Forelimb muscle (tissue), 1 donor: ENCODE measurements at places on chromosomes 4 and X. TPM values are rescaled to one million over a fixed set of nuclear protein-coding genes. Genes with fewer than 3 reads are reported as not detected.

Gene SPIN2B
- polyA plus RNA-seq: 11.1 TPM

Gene BOD1L1
- 32.7 TPM for polyA plus RNA-seq

Gene PRDM8
- 10.6 TPM for polyA plus RNA-seq

Gene MSMO1
- 25.0 TPM for polyA plus RNA-seq

Gene LANCL3
- polyA plus RNA-seq: 0.40 TPM

Gene DDX53
- 0.06 TPM for polyA plus RNA-seq

Gene GRID2
- polyA plus RNA-seq: 0.16 TPM

Gene SORBS2
- 21.3 TPM for polyA plus RNA-seq

Gene CFAP99
- 0.15 TPM for polyA plus RNA-seq

Gene MXRA5
- 59.5 TPM for polyA plus RNA-seq

Gene YIPF7
- 2.8 TPM for polyA plus RNA-seq

Gene MAGED1
- 251 TPM for polyA plus RNA-seq

- DNase-seq: no peak
These were observed 1.6 kb downstream of the OTUD4 start for GRCh38 chr4:145178740-145179280.

GRCh38 chr4:137934911-137935310, 307.2 kb downstream of the SLC7A11 start:
- peak; percentile 4 for DNase-seq

DNA sequence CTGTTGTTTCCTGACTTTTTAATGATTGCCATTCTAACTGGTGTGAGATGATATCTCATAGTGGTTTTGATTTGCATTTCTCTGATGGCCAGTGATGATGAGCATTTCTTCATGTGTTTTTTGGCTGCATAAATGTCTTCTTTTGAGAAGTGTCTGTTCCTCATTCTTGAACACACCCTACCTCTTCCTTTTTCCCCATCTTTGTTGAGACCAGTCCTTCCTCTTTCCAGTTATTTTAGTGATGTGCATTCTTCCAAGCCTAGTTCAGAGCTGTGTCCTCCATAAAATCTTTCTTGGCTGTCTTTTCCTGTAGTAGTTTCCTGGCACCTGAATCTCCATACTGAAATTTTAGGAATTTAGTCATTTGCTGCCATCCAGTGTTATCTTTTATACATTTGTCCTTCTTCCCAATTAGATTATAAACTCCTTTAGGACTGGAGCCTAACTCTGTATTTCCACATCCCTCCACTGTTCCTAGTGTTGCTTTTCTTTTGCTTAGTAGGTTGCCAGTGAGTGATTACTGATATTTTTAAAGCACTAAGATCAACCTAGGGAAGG, 11.4 kb downstream of the FHIP1A start:
- DNase-seq: no peak

- no peak for DNase-seq
These were observed 172.1 kb upstream of the SLC7A11 start for GRCh38 chr4:138414202-138414601.

GRCh38 chr4:109506890-109507289, 53.2 kb upstream of the MCUB start:
- DNase-seq: no peak

- DNase-seq: no peak
These were observed 114.0 kb upstream of the ENPEP start for GRCh38 chr4:110361921-110362320.

GRCh38 chr4:10722957-10723356, 38.4 kb upstream of the CLNK start:
- DNase-seq: no peak

- DNase-seq: no peak
These were observed 9.7 kb upstream of the PYURF start for GRCh38 chr4:88533088-88533790.

GRCh38 chrX:56729152-56729850, at the start of gene NBDY:
Gene NBDY (plus strand): TSS chrX:56729243. CDS start chrX:56729354, 111 bp downstream.
- DNase-seq: no peak

DNA sequence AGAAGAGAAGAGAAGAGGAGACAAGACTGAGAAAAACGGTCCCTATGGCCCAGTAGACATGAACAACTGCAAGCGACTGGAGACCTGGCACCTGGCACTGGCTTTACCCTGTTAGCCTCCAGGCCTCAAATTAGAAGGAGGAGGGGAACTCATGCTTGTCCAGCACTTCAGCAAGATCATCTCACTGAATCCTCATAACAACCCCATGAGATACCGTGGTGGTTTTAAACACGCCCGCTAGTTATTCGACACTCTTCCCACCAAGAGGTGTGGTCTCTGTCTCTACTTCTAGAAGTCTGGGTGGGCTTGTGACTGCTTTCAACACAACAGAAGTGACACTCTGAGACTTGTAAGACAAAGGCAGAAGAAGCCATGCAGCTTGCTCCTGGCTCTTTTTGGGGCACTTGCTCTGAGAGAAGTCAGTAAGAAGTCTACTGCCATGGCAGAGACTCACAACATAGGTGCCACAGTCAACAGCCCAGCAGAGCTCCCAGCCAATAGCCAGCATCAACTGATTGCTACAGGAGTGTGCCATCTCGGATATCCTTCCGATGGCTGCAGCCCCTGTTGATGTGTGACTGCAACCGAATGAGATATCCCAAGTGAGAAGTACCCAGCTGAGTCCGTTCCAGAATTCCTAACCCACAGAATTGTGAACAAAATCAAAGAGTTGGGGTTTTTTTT, 34.0 kb upstream of the BCOR start:
- no peak for DNase-seq

DNA sequence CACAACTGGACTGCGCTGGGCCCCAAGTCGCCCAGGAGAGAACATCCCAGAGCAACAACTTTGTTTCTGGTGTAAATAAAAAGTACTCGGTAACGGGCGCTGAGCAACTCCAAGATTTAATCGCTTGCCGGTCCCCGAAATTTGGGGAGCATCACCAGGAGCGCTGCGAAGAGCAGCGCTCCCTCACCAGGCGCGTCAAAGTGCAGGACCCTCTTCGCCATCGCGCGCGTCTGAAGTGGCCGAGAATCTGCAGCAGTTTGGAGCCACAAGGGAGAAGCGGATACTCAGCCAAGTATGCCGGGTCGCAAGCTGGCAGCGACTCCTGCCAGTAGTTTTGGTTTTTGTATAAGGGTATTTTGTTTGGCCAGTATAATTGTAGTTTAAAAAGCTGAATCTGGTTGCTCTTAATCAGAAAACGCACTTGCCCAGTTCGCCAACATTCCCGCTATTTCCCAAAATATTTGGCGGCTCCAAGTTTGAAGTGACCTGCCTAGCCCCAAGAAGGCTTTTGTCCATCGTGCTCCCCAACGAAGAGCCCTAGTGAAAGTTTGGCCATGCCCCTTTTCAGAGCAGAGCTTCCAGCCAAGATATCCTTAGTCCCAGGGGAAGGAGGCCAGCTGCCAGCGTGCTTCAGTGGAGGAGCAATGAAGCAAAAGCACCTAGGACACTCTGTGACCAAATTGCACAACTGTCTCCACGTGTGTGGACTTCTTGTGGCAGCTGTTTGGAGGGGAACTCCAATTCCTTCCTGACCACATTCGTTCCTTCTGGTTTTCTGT, 557 bp upstream of the KDR start:
- DNase-seq: no peak

- DNase-seq: no peak
These were observed 69.3 kb upstream of the HS3ST1 start for GRCh38 chr4:11497972-11498371.

- no peak for DNase-seq
These were observed 94.1 kb upstream of the TLR2 start for GRCh38 chr4:153589703-153590595.

DNA sequence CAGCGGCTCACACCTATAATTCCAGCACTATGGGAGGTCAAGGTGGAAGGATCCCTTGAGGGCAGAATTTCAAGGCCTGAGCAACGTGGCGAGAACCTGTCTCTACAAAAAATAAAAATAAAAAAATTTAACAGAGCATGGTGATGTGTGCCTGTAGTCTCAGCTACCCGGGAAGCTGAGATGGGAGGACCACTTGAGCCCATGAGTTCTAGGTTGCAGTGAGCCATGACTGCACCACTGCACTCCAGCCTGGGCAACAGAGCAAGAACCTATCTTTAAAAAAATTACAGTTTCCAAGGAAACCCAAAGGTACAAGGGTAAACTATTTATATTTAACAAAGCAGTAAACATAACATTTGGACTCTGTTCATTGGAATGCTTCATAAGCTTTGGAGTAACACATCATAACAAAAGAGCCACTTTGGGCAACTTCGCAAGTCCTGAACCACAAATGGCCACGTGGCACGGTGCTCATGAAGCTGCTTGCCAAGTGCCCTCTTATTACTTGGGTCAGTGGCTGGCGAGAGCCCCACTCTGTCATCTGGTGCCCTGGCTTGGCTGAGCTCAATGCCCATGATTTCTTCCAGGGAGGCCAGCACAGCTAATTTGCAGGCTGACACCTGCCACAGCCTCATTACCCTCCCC, 165.6 kb downstream of the SH3KBP1 start:
- no peak for DNase-seq

DNA sequence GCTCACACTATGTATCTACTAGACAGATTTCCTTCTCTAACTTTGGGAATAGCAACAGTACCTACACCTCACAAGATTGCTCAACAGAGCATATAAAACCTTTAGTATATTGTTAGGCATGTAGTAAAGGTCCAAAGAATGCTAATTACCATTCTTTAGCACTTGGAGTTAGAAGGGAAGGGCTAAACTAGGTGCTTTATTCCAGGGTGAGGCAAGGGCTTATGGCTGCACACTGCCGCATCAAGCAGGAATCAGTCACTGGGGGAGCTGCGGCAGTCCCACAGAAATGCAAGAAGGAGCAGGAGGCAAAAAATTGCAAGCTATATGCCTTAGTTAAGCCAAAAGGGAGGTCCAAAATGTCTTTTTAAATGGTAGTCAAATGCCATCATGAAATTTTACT, 162.7 kb downstream of the PPP3CA start:
- no peak for DNase-seq

DNA sequence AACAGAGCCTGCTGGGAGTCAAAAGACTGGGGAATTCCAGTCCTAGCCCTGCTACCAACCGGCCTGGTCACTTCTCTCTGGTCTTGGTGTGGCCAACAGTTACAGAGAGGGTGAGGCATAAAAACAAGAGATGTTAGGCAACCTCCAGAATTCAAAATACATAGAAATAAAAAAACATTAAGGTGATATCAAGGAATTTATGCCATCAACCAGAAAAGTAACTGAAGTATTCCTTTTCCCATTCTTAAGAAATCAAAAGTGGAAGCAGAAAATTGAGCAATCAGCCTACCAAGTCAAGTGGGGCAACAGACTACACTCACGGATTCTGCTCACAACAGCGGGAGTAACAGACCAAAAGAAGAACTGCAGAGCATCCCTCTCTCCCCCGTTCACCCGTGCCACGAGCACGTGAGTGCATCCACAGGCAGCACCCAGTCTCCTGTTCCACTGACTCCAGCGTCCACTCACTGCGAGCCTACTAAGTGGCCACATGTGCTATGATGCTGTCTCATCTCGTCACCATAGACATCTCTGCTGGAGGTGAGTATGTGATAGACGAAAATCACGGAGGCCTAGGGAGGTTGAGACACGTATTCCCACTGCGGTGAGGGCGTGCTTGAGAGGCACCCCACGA, 29.3 kb downstream of the AFAP1 start:
- DNase-seq: no peak

- DNase-seq: no peak
These were observed 26.1 kb downstream of the ACOX3 start for GRCh38 chr4:8414377-8414776.

DNA sequence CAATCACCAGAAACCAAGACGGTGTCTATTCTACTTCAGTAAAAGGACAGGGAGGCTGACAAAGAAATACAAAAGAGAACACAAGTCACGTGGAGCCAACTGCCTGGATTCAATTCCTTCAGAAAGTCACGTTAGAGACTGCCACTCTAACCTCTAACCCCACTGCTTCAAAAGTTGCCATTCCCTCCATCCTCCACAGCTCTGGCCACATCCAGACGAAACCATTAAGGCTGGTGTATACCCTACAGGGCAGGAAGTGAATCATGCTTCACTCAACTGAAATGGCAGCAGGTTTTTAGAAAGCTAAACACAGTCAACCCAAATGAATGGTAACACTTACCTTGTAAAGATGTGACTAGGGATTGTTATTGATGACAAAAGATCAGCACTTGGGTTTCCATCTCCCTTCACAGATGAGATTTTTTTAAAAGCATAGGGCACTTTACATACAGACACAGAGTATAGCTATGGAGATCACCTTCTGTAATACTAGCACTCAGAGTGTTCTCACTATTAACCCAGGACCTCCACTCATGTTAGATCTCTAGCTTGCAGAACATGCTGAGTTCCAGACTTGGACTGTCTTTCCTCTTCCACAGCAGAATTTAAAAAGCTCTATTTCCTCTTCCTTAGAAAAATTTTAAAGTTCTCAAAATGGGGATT, 37.4 kb downstream of the MAML3 start:
- no peak for DNase-seq

DNA sequence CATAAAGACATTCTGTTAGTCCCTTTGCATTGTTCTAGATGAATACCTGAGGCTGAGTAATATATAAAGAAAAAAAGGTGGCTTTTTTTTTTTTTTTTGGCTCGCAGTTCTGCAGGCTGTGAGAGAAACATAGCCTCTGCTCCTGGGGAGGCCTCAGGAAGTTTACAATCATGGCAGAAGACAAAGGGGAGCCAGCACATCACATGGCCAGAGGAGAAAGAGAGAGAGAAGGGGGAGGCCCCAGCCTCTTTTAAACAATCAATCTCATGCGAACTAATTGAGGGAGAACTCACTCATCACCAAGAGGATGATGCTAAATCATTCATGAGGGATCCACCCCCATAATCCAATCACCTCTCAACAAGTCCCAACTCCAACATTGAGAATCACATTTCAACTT, 364.0 kb upstream of the EPHA5 start:
- DNase-seq: no peak

GRCh38 chrX:108029928-108030711, 14.7 kb upstream of the VSIG1 start:
- no peak for DNase-seq

GRCh38 chr4:57099363-57099762, 10.8 kb downstream of the IGFBP7 start:
- no peak for DNase-seq

GRCh38 chr4:6769233-6769988, 13.1 kb upstream of the KIAA0232 start:
- no peak for DNase-seq

DNA sequence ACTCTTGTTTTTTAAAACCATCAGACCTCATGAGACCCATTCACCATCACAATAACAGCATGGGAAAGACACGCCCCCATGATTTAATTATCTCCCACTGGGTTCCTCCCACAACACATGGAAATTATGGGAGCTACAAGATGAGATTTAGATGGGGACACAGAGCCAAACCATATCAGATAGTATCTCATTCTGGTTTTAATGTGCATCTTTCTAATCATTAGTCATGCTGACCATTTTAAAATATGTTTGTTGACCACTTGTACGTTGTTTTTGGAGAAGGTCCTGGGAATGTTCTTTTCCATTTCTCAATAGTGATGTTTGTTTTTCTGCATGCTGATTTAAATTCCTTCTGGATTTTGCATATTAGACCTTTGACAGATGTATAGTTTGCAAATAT, 119.0 kb downstream of the RTL3 start:
- DNase-seq: no peak

GRCh38 chr4:147480502-147480890, 401 bp upstream of the EDNRA start:
- DNase-seq: no peak
